ENCODE measurements at places on chromosomes 13 and 19.

GRCh38 chr13:101140936-101141335, 275.4 kb downstream of the NALCN start:
- no peak for DNase-seq

DNA sequence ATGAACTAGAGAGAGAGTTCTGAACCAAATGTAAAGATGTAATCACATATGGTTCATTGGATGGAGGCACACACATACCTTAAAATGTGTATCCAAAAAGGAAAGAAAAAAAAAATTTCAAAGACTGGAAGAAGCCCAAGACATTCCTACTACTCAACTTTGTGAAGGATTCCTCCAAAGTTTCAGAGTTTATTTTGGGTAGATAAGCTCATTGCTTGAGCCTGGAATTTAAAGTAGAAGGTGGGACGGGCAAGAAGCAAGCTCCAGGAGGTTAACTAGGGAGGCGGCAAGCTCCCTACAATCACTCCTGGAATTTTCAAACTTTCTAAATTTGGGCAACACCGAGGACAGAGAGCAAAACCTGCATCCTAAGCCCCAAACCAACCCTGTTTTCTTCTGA, 1.9 kb downstream of the TSHZ3 start:
- peak; percentile 2 for DNase-seq

DNA sequence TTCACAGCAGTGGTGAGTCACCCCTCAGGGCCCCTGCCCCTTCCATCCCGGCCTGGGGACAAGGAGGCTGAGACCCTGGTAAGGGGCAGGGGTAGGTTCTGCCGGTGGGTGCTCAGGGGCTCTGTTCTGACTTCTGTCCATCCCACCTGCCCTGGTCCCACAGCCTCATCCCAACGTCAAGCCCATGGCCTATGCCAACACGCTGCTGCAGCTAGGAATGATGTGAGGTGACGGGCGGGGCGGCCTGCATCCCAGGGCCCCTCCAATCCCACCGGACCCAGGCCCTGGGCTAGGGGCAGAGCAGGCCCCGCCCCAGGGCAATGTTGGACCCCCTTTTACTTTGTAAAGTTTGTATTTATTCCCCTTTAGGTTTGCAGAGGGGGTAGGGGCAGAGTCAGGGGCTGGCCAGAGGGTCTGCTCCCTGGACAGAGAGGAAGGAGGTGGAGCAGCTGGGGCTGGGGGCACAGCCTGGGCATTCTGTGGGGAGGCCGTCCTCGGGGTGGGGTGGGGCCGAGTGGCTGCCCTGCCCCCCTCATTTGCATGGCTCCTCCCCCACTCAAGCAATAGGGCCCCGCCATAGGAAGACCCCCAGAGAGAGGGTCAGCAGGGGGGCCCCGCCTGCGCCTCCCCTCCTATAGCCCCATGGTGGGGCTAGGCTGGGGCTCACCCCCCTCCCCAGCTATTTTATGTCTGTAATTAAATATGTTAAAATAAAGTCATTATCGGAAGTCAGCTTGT, 23.1 kb downstream of the CCDC8 start:
- DNase-seq: no peak

DNA sequence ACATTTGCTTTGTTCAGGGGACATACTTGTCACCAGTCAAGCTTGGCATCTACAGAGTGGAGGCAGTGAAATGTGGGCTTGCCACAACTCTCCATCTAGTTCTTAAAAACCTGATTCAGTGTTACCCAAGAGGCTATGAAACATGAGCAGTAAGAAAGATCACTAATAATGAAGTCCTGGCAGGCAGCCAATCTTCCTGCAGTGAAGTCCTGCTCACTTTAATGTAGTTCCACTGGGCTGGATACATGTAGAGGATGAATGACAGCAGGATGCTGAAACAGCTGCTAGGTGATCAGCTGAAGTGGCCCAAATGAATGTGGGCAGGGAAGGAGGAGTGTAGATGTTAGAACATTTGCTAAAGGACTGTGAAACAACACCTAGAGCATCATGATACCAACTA, 1213.1 kb downstream of the OLFM4 start:
- no peak for DNase-seq

- DNase-seq: no peak
These were observed 286.8 kb downstream of the SLITRK6 start for GRCh38 chr13:85512421-85512820.

GRCh38 chr13:27481766-27482165, 31.4 kb upstream of the MTIF3 start:
- DNase-seq: no peak

- DNase-seq: no peak
These were observed 62.9 kb upstream of the PCDH8 start for GRCh38 chr13:52911340-52911739.

DNA sequence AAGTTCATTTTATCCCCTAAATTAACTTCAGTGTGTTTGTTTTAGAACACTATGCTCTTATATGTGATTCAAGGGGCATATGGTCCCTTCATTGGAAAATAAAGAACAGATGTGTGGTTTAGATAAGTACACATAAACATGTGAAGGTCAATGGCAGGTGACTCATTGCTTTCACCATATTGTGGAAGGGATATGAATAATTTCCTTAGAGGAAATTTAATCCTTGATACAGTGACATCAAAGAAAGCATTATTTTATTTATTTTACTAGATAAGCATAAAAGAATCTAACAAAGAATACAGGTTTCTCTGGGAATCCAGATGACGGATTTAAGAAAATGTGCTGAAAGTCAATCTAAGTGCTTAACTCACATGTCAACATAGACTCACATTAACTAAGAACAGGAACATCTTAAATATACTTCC, 373.5 kb downstream of the KCTD12 start:
- no peak for DNase-seq

- peak; percentile 91 for DNase-seq
These were observed 113.3 kb upstream of the KL start for GRCh38 chr13:32902874-32903273.

GRCh38 chr13:105969761-105970160, 565.7 kb downstream of the EFNB2 start:
- no peak for DNase-seq

- no peak for DNase-seq
These were observed 117.1 kb downstream of the TSHZ3 start for GRCh38 chr19:31232180-31232579.

GRCh38 chr19:50795664-50796073, 5.5 kb downstream of the ACP4 start:
- no peak for DNase-seq

DNA sequence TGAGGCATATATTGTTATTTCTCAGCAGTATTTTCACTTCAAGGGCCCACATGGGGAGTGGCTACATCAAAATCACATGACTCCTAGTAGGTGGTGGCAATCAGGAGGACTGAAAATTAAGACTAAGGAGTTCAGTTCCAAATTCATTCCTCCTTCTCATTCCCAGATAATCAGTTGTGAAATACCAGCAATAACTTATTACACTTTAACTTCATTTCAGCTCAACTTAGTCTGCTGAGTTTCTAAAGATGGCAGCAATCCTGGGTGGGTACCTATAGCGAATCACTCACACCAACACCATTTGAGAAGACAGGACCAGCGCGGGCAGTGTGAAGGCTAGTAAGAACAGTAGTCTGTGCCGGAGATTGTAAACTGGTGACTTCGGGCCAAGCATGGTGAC, 63.9 kb upstream of the SLC10A2 start:
- no peak for DNase-seq

DNA sequence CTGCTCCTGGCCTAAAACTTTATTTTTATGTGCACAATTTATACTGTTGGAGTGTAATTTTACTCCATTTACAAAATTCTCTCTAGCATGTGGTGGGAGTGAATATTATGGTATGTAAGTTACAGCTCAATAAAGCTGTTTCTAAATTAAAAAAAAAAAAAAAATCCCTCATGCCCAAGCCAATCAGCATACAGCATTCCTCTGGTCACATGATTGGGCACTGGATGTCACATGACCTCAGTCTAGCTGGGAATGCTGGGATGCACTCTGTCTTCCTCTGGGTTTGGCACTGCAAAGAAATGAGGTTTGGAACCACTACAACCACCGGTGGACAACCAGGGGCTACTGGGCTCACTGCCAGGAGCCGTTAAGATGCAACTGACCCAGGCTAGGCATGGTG, 67.6 kb downstream of the ZNF557 start:
- no peak for DNase-seq

GRCh38 chr19:2582984-2583956, 107.3 kb downstream of the GADD45B start:
- DNase-seq: no peak

DNA sequence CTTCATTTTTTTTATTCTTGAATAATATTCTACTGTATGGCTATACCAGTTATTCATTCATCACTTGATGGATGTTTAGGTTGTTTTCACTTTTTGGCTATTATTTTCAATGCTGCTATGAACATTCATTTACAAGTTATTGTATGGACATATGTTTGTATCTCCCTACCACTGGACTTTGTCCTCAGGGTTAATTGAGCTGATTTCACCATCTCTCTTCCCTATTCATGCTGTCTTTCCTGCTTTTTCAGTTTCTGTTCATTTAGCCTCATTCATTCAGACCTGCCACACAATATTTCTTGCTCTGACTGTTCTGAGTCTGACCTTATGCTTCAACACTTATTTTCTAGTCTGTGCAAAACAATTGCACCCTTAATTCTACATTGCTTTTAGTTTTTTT, 12.3 kb upstream of the C1QTNF9B start:
- no peak for DNase-seq

GRCh38 chr19:3479834-3480215, 500 bp downstream of the SMIM24 start:
- no peak for DNase-seq

GRCh38 chr13:91302111-91302510, 45.4 kb upstream of the MIR17HG start:
- DNase-seq: no peak

DNA sequence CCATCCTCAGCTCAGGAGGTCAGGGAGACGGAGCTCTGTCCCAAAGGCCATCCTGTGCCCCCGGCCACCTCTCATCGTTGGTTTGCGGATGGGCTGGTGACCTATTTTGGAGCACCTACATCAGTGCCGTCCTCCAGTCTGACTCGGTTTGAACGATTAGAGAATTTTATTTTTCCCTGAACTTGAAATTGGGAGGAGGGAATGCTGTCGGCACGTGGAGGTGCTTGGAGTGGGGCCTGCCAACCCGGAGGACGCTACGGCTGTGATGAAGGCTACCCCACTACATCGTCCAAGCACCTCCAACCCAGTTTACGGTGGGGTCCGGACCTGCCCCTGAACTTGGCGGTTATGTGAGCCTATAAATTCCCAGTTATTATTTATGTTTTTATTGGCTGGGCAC, 3.0 kb upstream of the ZNF554 start:
- DNase-seq: no peak

DNA sequence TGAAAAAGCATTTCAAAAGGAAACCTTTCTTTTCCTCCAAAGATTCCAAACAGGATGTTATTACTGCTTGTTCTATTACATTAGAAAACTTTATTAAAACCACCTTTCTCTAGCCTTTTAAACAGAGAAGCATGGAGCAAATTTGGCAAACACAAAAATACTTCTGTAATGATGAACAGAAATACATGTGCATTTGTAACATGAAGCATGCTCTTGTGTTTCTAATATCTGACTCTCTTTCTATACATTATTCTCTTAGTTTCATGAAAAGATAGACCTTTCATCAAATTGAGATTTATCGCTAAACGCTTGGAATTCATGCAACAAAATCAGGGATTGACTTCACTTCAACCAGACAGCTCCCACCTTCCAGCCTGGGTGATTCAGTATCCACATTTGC, 152.8 kb upstream of the IRS2 start:
- no peak for DNase-seq

- DNase-seq: peak; percentile 57
These were observed 15.4 kb downstream of the RB1 start for GRCh38 chr13:48318821-48319511.

DNA sequence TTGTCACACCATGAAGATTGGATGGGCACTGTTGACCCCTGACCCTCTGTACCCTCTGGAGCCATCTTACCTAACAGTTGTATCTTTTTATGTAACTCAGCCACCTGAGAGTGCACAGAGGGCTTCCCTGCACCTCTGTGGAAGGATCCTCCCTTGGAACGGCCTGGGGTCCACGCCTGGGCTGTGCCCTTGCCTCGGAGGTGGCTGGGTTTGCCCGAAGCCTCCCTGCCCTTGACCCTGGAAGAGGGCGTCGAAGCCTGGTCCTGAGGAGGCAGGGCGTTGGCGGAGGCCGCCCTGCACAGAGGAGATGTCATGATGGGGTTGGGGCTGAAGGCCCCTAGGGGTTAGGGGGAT, 241 bp downstream of the ODAD3 start:
- no peak for DNase-seq

DNA sequence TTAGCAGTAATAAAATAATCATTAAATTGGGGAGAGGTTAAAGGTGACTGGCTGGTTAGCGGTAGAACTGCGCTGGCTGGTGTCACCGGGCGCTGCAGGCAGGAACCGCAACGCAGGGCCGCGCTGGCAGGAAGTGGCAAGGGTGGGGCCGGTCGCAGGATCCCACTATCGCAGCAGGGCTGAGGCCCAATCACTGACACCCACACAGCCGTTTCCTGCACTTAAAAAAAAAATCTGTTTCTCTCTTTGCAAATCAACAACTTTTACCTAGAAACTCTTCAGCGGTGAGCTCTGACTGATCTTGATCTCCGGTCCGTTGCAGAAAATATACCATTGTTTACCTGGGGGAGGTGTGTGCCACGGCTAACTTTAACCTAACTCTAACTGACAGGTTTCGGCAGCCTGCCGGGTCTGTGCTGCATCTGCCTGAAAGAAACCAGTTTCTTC, 46.9 kb downstream of the KLF2 start:
- peak; percentile 73 for DNase-seq
